ENCODE measurements at places on chromosomes 12 and 14. TPM values are rescaled to one million over a fixed set of nuclear protein-coding genes. Genes with fewer than 3 reads are reported as not detected.

DNA sequence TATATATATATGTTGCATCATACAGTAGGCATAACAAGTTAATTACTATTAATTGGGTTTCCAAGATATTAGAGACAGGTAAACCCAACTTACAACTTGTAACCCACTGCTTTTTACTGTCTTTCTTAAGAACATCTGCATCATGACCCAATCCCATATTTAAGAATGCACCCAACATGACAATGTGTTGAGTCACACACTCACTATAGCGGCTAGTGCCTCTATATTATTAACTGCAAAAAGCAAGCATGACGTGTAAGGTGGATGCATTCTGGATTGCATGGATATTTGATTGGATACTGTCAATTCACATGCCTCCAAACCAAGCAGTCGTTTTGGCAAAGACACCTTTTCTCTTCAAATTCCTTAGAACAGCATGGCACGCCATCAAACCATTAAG lies 68.2 kb downstream of the KSR2 start:
- DNase-seq = no peak

- no peak for DNase-seq
Measured at GRCh38 chr12:117919479-117919878, 49.3 kb downstream of the KSR2 start.

DNA sequence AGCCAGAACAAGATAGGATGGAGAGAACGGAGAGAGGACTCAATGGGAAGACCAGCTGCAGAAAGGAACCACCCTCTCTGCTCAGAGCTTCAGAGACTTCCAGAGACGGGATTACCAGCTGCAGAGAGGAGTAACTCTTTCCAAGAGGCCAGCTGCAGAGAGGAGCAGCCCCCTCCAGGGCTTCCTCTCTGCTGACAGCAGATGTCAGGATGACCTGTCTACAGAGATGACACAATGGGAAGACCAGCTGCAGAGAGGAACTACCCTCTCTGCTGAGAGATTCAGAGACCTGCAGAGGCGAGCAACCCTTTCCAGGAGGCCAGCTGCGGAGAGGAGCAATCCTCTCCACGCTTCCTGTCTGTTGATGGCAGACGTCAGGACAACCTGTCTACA lies 61.8 kb downstream of the KLRG1 start:
- DNase-seq = no peak

ZFYVE21 gene
- 138 TPM for total RNA-seq

RNASE4 gene
- total RNA-seq = 11.4 TPM

IFNG-AS1 gene
- not detected for total RNA-seq

DNA sequence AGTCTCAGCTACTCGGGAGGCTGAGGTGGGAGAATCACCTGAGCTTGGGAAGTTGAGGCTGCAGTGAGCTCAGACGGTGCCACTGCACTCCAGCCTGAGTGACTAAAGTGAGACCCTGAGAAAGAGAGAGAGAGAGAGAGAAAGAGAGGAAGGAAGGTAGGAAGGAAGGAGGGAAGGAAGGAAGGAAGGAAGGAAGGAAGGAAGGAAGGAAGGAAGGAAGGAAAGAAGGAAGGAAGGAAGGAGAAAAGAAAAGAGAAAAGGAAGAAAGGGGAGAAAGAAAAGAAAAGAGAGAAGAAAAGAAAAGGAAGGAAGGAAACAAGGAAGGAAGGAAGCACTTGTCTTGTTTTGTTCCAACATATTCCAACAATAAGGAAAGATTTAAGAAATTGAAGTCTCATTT lies 7.8 kb downstream of the PRKD1 start:
- no peak for DNase-seq

CCDC175 gene
- total RNA-seq = not detected

GRCh38 chr12:43760396-43760795 lies 1.6 kb downstream of the IRAK4 start:
- no peak for DNase-seq
